ENCODE measurements at places on chromosomes 1 and 21. TPM values are rescaled to one million over a fixed set of nuclear protein-coding genes. Genes with fewer than 3 reads are reported as not detected.

DNA sequence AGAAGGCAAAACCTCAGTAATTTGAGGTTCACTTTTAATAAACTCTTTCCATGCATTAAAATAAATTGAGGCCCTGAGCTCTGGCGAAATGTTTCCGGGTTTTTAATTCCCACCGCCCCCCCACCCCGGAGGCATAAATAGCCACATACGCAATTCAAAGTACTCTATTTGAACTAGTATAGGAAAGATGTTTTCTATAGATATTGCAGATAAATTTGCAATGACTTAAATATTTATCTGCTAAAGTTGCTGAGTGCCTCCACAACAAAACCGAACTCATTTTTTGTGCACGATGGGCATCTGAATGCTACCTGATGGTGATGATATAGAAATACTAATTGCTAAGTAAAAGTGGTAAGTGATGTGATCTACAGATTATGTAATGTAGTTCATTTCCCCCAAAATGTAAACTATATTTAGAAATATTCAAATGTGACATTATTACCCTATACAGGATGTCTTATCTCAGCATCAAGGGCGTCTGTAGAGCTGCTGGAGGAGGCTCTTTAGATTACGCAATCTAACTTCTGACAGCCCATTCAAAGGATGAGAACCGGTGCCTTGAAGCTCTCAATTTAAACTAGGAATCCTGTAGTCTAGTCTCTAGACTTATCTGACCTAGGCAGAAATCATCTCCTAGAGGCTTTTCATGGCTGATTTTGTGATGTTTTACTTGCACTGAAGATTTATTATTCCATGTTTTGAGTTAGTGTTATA lies 8.5 kb downstream of the IRF2BP2 start:
- peak; percentile 66 for DNase-seq

GRCh38 chr1:38332649-38333310 lies 286.2 kb upstream of the POU3F1 start:
- DNase-seq, result no peak

DNA sequence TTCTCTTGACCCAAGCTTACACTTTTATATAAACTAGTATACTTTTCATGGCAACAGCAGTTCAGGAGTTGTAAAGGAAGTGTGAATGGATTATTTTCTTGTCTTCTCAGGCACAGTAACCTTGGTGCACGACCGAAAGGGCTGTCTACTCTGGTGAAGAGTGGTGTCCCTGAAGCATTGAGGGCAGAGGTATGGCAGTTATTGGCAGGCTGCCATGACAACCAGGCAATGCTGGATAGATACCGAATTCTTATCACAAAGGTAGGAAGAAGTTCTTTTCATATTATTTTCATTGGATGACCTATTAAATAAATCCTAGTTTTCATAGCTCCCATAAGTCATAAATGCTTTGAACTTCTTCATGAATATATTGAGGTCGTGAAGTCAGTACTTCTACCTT lies 53.9 kb upstream of the GPR52 start:
- no peak for DNase-seq

DNA sequence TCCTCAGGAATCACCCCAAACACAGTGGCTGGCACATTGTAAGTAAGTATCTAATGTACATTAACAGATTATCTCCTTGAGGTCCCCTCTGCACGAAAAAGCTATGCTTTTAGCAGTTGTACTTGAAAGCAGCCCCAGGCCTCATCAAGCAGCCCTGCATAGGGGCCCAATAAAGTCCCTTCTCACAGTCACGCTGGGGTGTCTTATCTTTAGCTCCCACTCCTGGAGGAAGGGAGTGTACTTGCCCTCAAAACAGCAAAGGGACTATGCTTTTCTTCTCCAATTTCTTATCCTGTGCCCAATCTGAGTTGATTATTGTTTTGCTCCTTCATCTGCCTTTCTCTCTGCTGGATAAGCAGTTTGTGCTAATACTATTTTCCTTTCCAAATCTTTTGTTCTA lies 168.8 kb upstream of the PLXNA2 start:
- no peak for DNase-seq

DNA sequence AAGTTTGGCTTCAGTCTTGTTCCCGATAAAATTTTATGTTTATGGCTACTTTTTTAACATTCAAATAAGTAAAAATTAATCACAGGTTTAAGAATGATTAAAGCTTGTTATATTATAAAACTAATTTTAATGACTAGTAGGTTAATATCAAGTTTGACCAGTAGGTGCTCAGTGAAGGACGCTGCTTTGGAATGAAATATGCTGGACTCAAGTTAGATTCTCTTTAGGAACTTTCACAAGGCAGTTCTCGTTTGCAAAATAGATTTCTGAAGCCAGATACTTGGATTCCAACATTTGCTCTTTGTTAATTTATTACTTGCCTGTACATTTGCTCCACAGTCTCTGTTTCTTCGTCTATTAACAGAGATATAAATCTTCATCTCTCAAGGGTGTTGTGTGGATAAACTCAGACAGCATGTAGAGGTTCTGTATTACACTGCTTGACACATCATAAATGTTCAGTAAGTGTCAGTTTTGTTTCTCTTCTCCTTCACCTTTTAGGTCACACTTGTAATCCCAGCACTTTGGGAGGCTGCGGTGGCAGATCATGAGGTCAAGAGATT lies 432.8 kb upstream of the CHRM3 start:
- no peak for DNase-seq

GRCh38 chr1:94042388-94042787 lies 78.6 kb downstream of the ABCA4 start:
- no peak for DNase-seq

GRCh38 chr1:151958959-151959358 lies 34.7 kb downstream of the S100A10 start:
- DNase-seq, result no peak

DNA sequence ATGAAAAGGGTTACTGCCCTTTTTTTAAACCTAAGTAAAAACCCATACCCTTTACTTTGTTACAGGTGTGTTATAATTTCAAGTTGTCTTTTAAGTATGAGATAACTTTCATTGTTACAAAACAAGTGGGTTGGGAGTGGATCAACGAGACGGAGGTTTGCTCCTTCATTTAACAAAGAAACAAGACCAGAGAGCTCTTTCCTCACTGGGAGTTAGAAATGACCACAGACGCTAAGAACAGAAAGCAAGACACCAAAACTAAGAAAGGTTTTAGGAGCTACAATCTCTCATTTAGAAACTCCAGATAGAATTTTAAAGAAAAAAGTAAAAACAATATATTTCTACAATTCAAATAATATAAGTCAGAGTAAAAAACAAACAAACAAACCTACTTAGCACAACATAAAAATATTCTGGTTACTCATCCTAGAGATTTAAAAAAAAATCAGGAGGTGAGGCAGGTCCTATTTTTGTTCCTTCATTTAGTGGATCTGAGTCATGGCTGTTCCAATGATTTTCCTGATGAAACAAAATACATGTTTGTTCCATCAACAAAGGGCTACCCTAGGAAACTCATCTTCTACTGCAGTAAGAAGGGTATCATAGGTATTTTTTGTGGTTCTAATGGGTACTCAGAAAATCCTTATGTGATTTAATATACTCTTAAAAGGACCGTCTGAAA lies 33.0 kb downstream of the APP start:
- no peak for DNase-seq

DNA sequence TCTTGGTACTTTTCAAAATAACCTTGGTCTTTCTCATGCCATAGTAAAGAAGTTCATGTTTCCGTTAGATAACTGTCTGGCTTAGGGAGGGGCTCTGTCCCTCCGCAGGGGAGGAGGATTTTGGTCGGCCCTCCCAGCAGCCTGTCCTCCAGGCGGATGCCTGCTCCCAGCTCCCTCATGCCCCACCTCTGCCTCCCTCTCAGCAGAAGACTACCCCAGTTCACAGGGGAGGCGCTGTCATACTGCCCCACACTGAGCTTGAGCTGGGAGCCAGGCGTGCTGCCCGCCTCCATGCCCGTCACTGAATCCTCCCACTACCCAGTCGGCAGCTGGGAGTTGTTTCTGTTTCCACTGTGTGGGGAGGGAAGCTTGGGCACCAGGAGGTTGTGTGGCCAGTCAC lies 127.3 kb downstream of the CAMTA1 start:
- no peak for DNase-seq

DNA sequence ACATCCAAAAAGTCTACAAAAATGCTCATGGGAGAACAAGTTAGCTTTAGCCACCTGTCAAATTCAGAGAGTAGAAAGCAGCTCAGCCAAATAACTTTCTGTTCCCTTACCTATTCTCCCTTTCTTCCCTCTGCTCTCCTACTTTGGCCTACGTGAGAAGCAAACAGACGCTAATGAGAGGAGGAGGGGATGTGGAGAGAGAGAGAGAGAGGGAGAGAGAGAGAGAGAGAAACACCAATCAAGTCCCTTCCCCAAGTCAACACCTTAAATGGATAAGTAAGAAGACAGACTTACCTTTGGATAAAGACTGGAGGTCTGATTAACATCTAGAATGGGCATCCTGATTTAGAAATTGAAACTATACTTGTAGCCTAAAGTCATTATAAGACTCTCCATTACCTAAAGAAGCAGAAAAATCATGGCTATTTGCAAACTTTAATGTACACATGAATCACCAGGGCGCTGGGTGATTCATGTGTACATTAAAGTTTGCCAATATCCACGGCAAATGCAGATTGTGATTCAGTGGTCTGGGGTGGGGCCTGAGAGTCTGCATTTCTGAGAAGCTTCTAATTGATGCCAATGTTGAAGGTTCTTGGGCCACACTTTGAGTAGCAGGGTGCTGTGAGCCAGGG lies 13.1 kb upstream of the DUSP12 start:
- peak; percentile 69 for DNase-seq

GRCh38 chr1:197197430-197197997 lies 51.0 kb upstream of the ASPM start:
- no peak for DNase-seq

GRCh38 chr1:154621875-154622274 lies 13.9 kb upstream of the ADAR start:
- DNase-seq, result no peak

DNA sequence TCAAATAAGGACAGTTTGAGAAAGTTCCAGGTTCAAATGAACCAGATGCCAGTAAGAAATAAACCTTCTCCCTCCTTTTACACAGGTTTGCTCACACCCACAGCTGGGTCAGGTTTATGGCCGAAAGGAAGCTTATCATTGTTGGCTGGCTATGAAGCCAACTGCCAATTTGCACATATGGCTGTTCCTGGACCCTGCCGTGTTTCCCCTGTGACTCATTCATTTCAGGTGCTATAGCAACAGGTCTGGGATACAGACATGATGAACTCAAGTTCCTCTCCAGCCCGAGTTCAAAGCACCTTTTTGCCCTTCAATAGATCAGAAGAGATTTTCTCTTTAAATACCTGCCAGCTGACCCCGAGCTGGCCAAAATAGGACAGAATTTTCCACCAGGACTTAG lies 134.4 kb upstream of the SMYD2 start:
- no peak for DNase-seq

The AMY1C gene
- not detected for polyA plus RNA-seq

The C1orf198 gene
- polyA plus RNA-seq, result 67.4 TPM

The OR2W3 gene
- 0.90 TPM for polyA plus RNA-seq

The CZIB gene
- 55.5 TPM for polyA plus RNA-seq

The G0S2 gene
- polyA plus RNA-seq, result 0.53 TPM

The SLAMF7 gene
- polyA plus RNA-seq, result not detected

The SLC45A1 gene
- 3.1 TPM for polyA plus RNA-seq

The NECTIN4 gene
- polyA plus RNA-seq, result 0.13 TPM
